ENCODE measurements at places on chromosomes 7 and 10.
A peak's percentile ranks its signal among the peaks of the same experiment; 100 is the strongest.

GRCh38 chr7:104230606-104231005, 22.8 kb upstream of the ORC5 start:
- no peak for DNase-seq

GRCh38 chr7:55133630-55134358, 115.0 kb downstream of the EGFR start:
- no peak for DNase-seq

DNA sequence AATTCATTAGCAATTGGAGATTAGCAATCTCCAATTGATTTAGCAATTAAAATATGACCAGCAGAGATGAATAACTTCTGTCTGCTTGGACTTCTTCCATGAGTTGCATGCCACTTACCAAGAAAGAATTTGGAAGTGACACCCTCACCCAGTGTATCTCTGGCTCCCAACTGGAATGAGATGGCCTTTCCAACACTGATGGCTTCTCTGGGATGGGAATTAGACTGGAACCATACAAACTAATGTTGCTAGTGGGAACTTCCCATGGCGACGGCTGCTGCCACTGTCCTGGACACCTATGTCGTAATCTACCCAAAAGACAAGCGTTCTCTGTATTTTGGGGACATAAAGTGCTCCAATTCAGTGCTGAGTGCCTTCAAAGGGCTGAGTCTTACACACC, 192.3 kb downstream of the COBL start:
- DNase-seq: no peak

DNA sequence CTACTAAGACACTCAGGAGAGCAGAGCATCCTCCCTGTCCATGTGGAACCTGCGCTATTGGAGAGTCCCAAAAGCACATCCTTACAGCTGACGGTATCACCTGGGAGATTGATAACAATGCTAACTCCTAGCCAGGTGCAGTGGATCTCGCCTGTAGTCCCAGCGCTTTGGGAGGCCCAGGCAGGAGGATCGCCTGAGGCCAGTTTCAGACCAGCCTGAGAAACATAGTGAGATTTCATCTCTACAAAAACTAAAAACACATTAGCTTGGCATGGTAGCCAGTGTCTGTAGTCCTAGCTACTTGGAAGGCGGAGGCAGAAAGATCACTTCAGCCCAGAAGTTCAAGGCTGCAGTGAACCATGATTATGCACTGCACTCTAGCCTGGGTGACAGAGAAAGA, 174.9 kb downstream of the ARHGAP12 start:
- no peak for DNase-seq

DNA sequence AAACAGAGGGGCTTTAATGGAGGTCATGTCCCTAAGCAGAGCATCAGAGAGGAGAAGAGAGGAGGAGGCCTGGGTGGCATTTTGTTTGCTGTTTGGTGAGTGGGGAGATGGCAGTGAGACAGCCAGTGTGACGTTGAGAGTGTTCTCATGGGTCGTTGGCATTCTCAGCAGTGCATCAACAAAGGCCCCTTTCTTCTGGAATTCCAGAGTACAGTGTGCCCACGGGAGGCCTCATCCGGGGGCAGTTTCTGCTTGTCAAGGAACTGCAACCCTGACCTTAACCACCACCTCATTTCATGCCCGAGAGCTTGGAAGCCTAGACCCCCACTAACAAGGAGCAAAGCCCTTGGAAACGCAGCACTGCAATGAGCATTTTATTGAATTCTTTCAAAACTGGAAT, 92.9 kb downstream of the CELF2 start:
- DNase-seq: no peak

GRCh38 chr7:99407872-99408378, 472 bp downstream of the PDAP1 start:
- peak; percentile 42 for DNase-seq

DNA sequence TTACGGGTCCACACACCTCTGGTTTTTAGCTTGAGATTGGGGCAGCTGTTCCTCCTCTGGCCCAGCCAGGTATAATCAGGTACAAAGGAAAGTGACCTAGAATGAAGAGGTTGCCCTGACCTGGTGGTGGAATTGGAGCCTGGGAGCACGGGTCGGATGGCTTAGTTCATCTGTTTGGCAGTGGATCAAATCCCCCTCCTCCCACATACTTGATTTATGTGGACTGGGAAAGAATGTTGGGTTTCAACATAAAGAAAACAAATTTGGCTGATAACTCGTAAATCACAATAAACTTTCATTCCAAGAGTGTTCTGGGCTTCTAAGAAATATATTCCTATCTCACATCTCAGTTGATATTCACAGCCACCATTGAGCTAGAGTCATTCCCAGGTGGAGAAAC, 186.8 kb downstream of the CUX1 start:
- DNase-seq: no peak

All from stimulated activated CD4-positive, alpha-beta T cell treated with anti-CD3 and anti-CD28 coated beads, Interleukin-12 subunit alpha, Interleukin-12 subunit beta, amount 100 ng/mL, for 4 hours (primary cell).